ENCODE measurements at places on chromosomes 16 and 17.

GRCh38 chr17:62657145-62657665 is 29.7 kb downstream of the MRC2 start:
- no peak for DNase-seq

GRCh38 chr16:7390974-7391373 is 58.3 kb downstream of the RBFOX1 start:
- no peak for DNase-seq

GRCh38 chr16:57186872-57187854 is 1.0 kb downstream of the RSPRY1 start:
- DNase-seq = peak; percentile 12

DNA sequence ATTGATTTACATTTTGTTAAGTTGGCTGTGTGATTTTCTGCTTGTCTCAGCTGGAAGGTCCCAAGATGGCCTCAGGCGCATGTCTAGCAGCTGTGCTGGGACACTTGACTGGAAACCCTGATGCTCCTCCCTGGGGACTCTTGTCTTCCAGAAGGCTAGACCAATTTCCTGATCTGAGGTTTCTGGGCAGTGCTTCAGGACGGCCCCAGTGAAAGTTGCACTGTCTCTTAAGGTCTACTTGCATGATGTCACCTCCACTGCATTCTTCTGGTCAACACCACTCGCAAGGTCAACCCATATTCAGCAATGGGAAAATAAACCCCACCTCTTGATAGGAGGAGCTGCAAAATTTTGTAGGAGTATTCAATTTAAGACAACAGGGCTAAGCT is 116.0 kb downstream of the SALL1 start:
- DNase-seq = no peak

DNA sequence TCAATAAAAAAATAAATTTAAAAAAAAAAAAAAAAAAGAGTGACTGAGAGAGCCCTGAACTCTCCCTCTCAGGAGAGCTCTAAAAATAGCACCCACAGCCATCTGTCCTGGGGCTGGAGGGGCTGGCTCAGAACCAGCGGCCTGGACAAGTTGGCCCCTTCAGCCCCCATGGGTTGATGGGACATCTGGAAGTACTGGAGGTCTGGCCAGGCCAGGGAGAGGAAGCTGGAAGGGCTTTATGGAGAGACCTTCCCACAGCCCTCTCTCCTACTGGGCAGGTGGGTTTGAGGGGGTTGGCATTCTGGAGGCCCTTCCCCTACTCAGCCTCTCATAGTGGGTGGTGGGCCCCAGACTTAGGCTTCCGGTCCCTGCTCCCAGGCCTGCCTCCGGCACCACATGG is 93.7 kb upstream of the TMEM97 start:
- DNase-seq = no peak

DNA sequence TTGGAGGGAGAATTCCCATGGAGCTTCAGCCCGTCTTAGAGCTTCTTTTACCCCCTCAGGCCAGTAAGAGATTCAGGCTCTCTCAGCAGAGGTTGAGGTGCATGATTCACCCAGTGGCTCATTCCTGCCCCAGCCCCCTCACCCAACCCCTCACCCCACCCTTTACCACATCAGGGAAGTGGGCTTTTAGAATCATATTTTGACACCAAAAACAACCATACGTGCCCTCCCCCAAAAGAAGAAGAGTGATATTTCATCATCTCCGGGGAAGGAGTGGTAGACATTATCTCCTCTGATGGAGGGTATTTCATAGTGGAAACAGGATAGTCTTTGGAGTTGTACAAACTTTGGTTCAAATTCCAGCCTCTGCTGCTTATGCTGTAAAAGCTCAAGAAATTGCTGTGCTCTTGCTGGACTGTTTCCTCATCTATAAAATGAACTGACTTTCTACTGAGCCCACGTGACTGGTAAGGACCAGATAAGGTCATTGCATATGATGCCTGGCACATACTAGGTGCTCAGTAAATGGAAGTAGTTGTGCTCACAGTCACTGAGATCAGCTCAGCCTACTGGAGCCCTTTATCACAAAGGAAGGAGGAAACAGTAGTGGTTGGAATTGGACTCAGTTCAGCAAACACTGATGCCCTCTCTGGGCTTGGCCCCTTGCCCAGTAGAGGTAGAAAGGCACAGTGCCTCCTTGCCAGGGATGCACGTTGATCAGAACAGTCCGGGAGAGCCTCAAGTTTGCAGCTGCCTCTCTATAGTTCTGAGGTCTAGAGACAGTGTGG is 18.3 kb upstream of the CCL5 start:
- peak; percentile 46 for DNase-seq

GRCh38 chr17:31722251-31723056 is 136.6 kb downstream of the COPRS start:
- no peak for DNase-seq

- DNase-seq = no peak
Measured at GRCh38 chr16:17481736-17482135, 11.0 kb upstream of the XYLT1 start.

DNA sequence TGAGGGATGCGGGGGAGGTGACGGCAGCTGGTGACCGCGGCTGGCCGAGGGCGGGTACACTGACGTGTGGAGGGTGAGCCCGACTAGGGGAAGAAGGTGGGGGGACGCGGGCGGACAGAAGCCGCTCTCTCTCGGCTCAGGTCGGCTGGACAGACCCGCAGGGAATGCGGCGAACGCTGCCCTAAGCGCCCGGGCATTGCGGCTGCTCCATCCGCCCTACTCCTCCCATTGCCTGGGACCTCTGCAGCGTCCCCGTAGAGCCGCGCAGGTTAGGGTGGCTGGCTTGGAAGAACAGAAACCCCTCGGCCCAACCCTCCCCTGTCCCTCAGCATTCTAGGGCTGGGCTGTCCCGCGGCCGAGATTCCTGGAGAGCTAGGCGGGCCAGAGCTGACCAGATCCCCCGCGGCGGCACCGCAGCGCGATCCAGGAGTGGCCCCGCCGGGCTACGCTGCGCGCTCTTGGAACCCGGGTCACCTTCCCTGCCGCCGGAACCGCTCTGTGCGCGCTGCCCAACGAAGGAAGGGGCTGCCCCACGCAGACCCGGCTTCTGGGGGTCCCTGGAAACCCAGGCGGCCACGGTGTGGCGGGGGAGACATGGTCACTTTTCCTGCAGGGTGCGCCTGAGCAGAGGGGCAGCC is 3.0 kb downstream of the DLX4 start:
- no peak for DNase-seq

DNA sequence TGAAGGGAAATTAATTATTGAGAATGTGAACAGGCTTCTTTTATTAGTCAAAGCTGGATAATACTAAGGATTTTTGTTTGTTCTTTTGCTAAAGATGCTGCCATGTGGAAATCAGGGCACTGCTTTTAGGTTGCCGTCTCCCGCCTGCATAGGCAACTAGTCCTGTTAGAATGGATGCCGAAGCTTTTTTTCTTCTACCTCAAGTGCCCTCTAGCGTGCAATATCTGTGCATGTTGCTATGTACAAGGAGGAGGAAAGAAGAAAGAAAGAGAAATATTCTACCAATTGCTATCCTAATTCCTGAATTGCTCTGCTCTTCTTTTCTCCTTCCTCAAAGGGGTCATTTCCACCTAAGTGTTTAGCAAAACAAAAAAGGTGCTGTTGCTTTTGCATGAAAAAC is 5.2 kb upstream of the CDH8 start:
- DNase-seq = no peak

GRCh38 chr17:57600074-57600473 is 145.0 kb downstream of the CCDC182 start:
- DNase-seq = peak; percentile 41

All from activated CD4-positive, alpha-beta T cell treated with anti-CD3 and anti-CD28 coated beads for 48 hours (primary cell).